ENCODE measurements at places on chromosomes 3 and 15.

DNA sequence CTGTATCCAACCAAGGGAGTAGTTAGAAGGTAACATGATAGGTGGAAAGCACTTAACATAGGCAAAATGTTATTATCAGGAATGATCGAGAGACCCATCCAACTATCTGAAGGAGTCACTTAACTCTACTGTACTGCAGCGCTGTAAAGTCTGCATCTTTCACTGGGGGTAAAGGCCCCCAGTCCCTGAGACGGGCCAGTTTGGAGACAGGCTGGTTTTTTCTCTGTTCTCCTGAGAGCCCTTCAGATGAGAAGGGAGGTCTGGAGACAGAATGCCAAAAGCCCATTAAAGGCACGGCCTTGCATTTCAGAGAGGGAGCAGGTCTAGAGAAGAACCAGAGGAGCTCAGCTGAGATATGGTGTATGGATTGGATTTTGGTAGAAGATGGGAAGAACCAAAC, 71.3 kb upstream of the CGNL1 start:
- DNase-seq: no peak

- DNase-seq: no peak
These were observed 30.0 kb downstream of the FILIP1L start for GRCh38 chr3:100084100-100084806.

DNA sequence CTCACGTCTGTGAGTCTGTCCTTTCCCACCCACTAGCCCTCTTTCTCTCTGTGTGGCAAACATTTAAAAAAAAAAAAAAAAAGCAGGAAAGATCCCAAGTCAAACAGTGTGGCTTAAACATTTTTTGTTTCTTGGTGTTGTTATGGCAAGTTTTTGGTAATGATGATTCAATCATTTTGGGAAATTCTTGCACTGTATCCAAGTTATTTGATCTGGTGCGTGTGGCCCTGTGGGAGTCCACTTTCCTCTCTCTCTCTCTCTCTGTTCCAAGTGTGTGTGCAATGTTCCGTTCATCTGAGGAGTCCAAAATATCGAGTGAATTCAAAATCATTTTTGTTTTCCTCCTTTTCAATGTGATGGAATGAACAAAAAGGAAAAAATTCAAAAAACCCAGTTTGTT, 97.7 kb downstream of the GAP43 start:
- no peak for DNase-seq

DNA sequence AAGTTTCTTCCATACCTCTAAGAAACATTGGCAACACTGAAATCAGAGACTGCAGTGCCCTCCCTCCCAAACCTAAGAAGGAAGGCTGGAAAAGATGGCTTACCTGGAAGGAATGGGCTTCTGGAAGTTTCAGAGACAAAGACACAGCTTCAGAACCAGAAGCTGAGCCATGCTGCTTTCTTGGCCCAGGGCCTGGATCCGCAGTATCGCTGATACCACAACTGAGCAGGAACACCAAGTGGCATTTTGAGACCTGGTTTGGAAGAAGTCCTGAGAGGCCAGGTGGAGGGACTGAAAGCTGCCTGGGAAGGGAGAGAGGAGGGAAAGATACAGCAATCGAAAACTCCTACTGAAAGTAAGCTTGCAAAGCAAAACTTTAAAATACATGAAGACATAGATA, 19.8 kb downstream of the GPR160 start:
- DNase-seq: no peak

- DNase-seq: no peak
These were observed 44.7 kb downstream of the IFT57 start for GRCh38 chr3:108177536-108177935.

DNA sequence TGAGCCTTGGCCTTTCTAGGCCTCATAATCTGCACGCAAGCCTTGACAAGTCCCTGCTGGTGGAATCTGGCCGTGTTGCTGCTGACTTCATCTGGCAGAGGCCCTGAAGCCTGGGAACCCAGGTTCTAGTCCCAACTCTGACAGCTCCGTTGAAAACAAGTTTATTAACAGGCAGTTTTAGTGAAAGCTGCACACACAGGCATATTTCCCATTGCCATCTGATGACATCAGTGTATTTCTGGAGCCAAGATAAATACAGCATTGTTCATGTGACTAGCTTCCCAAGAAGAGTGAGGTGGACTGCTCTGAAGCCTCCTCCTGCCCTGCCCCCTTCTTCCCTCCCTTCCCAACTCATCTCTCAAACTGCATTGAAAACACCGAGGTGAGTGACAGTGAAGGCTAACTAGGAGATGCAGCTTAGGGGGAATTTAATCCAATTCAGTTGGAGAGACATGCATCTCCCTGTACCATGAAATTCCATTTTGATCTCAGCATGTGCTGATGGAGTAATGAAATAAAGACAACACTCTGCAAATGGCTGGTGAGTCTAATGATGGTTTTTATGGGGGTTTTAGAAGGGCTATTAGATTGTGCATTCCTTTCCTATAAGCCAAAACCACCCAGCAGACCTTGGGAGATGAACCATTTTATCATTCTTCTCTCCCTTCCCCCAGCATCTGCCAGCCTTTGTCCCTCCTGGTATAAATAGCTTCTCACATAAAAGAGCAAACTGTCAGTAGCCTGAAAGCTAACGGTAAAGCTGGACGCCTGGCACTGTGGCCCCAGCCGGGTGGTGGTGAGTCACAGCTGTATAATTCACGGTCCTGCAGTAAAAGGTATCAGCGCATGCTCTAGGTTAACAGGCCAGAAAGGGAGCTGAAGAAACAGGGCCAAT, 38.0 kb downstream of the PRICKLE2 start:
- DNase-seq: no peak

- DNase-seq: no peak
These were observed 7.6 kb downstream of the CACNA2D2 start for GRCh38 chr3:50495609-50496423.

DNA sequence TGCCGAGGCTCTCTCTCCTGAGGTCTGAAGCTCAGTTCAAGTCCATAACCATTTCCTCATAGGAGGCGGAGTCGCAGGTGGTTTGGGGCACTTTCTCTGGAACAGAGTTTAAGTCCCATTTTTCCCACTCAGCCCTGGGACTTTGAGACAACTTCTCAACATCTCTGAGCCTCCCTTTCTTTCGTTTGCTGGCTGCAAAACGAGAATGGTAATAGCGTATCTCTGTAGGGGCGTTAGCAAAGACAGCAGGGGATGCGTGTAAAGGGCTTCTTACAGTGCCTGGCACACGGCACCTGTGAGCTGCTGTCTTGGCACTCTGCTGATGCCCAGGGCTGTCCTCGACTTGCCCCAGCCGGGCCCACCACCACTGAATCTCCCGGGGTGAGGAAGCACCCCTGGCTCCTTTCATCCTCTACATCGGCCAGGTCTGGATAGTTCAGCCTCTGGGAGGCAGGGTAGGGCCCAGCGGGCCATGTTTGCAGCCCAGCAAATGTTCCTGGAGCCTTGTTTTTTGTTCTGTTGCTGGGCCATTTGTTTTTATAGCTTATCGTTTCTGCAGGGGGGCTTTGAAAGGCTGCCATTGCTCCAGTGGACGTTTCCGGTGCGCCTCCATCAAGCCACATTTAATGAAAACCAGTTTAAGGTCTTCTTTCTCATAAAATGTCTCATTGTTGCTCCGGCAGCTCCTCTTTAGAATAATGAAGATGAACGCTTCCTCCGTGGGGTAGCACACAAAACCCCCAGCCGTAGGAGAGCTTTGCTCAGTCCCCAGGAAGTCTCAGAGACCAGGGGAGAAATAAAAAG, 60.0 kb upstream of the WNT5A start:
- no peak for DNase-seq

DNA sequence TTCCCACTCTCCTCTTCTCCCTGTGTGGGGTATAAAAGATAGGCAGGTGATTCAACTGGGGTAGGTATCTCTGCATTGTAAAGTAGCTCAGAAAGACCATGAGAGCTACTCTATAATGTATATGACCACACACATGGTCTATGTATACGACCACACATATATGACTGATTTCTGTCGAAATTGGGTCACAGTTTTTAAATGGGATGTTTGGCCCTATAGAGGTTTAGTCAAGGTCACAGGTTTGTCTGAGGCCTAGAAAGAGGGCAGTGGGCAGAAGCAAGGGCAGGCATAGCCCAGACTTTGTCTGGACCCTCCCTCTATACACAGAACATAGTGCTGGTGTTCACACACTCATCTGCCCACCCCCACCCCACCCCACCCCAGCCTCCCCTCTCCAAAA, 4.4 kb downstream of the LAMP3 start:
- no peak for DNase-seq

GRCh38 chr3:102060814-102061213, 211.5 kb downstream of the NFKBIZ start:
- DNase-seq: no peak

- no peak for DNase-seq
These were observed 255.4 kb downstream of the TJP1 start for GRCh38 chr15:29566914-29567313.

- DNase-seq: no peak
These were observed 131.6 kb downstream of the NLGN1 start for GRCh38 chr3:173529062-173529711.

DNA sequence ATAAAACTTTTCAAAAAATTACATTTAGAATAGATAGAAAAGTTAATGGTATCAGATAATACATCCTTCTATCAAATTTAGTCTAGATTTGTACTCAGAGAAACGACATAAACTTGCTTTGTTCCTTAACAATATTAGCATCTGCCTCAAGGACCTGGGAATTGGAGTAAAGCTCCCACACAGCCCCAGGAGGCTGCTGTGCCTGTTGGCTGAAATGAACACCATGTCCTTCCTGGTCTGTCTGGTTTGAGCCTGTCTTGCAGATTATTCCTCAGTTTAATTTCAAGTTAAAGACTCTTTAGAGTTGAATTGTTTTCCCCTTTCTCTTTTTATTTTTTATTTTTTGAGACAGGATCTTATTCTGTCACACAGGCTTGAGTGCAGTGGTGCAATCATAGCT, 19.4 kb downstream of the GNB5 start:
- no peak for DNase-seq

GRCh38 chr15:80931721-80932512, 57.7 kb downstream of the MESD start:
- DNase-seq: no peak

- no peak for DNase-seq
These were observed 923.0 kb downstream of the DIPK2A start for GRCh38 chr3:144894576-144894975.

GRCh38 chr15:87602371-87602770, 654.2 kb downstream of the NTRK3 start:
- DNase-seq: no peak

GRCh38 chr3:83946049-83946448, 1012.7 kb upstream of the CADM2 start:
- no peak for DNase-seq

DNA sequence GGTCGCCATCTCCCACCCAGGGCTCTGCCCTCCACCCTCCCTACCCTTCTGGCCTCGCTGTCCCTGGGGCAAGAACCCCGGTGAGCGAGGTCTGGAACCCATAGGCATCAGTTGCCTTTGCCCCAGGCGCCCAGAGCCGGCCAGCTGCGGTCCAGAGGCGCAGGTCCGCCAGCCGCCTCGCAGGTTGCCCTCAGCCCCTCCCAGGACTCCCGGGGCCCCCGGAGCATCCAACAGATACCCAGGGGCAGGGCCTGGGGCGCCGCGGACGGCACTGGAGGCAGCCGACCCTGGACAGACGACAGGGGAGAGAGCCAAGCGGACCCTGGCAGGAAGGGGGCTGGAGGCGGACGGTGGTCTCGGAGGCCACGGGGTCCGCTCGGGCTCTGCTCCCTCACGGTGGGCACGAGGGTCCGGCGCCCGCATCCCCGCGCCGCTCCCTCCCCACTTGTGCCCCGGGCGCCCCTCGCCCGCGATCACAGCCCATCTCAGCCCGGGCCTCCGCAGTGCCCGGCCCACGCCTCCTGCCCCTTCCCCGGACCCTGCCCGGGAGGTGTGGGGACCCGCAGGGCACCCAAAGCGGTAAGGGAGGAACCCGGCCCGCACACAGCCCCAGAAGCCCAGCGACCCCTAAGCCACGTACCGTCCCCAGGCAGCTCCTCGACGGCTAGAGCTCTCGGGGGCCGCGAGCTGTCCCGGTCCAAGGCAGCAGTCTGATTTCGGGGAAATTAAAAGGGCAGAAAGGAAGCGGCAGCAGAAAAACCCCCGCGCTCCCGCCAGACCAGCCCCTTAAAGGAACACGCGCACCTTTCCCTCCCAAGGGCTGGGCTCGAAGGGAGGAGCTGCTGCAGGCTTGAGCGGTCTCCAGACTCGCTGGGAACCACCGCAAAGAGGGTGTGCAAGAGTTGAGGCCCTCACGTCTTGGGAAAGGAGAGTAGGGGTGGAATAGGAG, at the start of gene HAPLN3:
Gene HAPLN3 (minus strand): TSS at position 726 of the 949 bp plus-strand sequence. CDS start 8,246 bp downstream, outside the sequence.
- DNase-seq: no peak

GRCh38 chr3:59163953-59164352, 114.1 kb upstream of the CFAP20DC start:
- DNase-seq: no peak

- DNase-seq: no peak
These were observed 43.9 kb upstream of the BHLHE40 start for GRCh38 chr3:4935347-4935746.

All from NCI-H1930 (cell line).